ENCODE measurements at places on chromosomes 7 and 10. TPM values are rescaled to one million over a fixed set of nuclear protein-coding genes. Genes with fewer than 3 reads are reported as not detected.

Gene EBLN1
- total RNA-seq, result not detected

Gene MBL2
- not detected for total RNA-seq

Gene GNGT1
- total RNA-seq, result not detected

Gene ZNF786
- total RNA-seq, result 2.3 TPM

Gene GRM3
- total RNA-seq, result not detected

Gene KAZALD1
- 5.0 TPM for total RNA-seq

Measured in Right ventricle myocardium superior (tissue), 1 donor.